H1 (cell line): ENCODE measurements at places on chromosomes 3 and 15. TPM values are rescaled to one million over a fixed set of nuclear protein-coding genes. Genes with fewer than 3 reads are reported as not detected.
A peak's percentile ranks its signal among the peaks of the same experiment; 100 is the strongest.

ISL2 gene
- 0.32 and 0.82 TPM in 2 replicates for polyA plus RNA-seq

- no peak for DNase-seq
- H3K36me3 ChIP-seq = no peaks in the 10 kb centered on the region
- H3K27ac ChIP-seq = peak overlapping the region; percentile 53; the same call in 1 of the 2 replicates
- H3K27me3 ChIP-seq = no peaks in the 10 kb centered on the region; the same call in 1 of the 2 replicates
Observed at GRCh38 chr3:61580982-61581643, 19.7 kb downstream of the PTPRG start.

GRCh38 chr3:171801738-171802589, 8.3 kb downstream of the PLD1 start:
- no peak for DNase-seq
- no peaks in the 10 kb centered on the region for H3K27me3 ChIP-seq
- no peaks in the 10 kb centered on the region for H3K36me3 ChIP-seq
- no peak overlapping the region for H3K27ac ChIP-seq

ALS2CL gene
- polyA plus RNA-seq = 5.4 and 7.5 TPM in 2 replicates

DNA sequence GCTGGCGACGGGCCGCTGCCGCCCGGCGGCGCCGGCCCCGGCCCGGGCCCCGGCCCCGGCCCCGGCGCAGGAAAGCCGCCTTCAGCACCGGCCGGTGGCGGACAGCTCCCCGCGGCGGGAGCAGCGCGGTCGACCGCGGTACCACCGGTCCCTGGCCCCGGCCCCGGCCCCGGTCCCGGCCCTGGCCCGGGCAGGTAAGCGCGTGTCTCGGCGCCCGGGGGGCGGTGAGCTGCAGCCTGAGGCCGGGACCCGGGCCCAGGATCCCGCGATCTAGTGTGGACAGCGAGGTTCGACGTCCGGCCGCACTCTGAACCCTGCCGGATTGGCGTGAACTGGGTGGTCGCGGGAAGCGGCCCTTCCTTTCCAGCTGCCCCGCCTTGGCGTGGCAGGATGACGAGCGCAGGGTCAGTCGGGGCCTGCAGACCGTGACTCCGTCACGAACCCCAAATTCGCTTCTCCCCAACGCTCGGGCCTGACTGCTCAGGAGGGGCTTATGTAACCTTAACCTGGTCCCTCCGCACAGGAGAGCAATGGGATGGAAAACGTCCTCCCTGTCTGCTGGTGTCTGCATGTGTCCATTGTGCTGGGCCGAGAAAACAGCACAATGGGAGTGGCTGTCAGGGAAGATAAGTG, 472 bp downstream of the BSN start:
- H3K27ac ChIP-seq = no peak overlapping the region
- no peaks in the 10 kb centered on the region for H3K36me3 ChIP-seq
- peak overlapping the region; percentile 62 for H3K4me3 ChIP-seq
- no peak for DNase-seq

DNA sequence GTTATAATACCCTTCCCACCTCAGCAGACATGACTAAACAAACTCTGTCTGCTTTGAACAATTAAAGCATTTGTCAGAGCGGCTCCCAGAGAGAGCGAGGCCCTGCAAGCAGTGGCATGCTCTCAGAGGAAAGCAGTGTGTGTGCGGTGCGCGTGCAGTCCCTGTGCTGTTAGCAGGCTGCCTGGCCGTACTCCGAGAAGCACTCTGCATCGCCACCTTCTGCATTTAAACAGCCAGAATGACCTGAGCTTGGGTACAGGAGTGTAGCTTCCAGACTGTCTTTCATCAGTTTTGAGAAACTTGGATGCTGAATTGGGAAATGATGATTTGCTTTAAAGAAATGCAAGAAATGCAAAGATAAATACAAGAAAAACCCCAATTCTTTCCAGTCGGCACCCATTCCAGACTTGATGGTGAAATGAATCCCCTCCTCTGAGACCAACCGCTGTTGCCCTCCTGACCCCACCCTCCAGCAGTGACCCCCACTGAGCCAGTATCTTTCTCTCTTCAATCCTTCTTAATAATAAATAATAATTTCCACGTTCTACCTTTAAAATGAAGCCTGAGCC, 113.5 kb downstream of the VGLL4 start:
- no peaks in the 10 kb centered on the region for H3K4me1 ChIP-seq
- H3K27ac ChIP-seq = no peak overlapping the region
- H3K4me3 ChIP-seq = no peak overlapping the region
- no peaks in the 10 kb centered on the region for H3K36me3 ChIP-seq
- no peak for DNase-seq

MKRN3 gene
- not detected in 2 replicates for polyA plus RNA-seq

GRCh38 chr3:118990823-118991560, 43.7 kb downstream of the IGSF11 start:
- DNase-seq = no peak
- H3K4me1 ChIP-seq = peaks cover 15% of the 10 kb centered on the region; the same call in 1 of the 2 replicates
- H3K27me3 ChIP-seq = no peaks in the 10 kb centered on the region
- no peaks in the 10 kb centered on the region for H3K36me3 ChIP-seq
- H3K4me3 ChIP-seq = no peak overlapping the region

DNA sequence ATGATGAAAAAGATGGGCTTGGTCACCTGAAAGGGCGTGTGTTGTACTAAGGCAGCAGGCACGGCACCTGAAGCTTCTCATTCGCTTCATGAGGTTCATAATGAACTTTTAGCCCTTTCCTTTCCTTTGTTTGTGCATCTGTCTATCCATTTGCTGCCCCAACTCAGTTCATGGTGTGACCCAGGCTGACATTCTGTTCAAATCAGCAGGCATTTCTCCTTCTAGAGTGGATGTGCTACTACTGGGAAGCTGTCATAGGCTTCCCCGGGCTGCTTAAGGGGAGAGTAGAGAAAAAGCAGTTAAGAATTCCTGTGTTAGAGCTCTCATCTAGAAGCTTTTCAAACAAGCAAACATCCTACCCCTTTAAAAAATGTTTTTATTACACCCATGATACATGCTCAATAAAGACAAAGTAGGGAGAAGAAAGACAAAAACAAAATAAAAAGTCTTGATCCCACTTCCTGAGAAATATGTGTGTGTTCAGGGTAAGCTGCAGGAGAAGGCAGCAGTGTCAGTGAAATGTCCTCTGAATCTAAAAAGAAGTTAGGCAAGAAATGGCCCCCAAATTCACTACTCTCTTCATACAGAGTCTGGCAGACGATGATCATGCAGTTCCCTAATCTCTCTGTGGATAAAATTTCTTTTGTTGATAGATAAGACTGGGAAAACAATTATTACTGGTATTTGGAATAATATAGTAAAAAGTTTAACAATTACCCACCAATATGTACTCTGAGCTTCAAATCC, 136.9 kb upstream of the PFN2 start:
- H3K4me1 ChIP-seq = peaks cover 9% of the 10 kb centered on the region; the same call in 1 of the 2 replicates
- H3K27ac ChIP-seq = no peak overlapping the region
- no peaks in the 10 kb centered on the region for H3K36me3 ChIP-seq
- no peak for DNase-seq

- no peak overlapping the region for H3K27ac ChIP-seq
- no peaks in the 10 kb centered on the region; the same call in 1 of the 2 replicates for H3K4me1 ChIP-seq
- no peaks in the 10 kb centered on the region for H3K36me3 ChIP-seq
Observed at GRCh38 chr3:16944356-16944755, 59.6 kb downstream of the PLCL2 start.

SH2D7 gene
- polyA plus RNA-seq = not detected in 2 replicates

GRCh38 chr15:97520689-97521088, 439.8 kb upstream of the ARRDC4 start:
- no peaks in the 10 kb centered on the region for H3K27me3 ChIP-seq
- no peaks in the 10 kb centered on the region for H3K4me1 ChIP-seq
- no peaks in the 10 kb centered on the region for H3K36me3 ChIP-seq

DNA sequence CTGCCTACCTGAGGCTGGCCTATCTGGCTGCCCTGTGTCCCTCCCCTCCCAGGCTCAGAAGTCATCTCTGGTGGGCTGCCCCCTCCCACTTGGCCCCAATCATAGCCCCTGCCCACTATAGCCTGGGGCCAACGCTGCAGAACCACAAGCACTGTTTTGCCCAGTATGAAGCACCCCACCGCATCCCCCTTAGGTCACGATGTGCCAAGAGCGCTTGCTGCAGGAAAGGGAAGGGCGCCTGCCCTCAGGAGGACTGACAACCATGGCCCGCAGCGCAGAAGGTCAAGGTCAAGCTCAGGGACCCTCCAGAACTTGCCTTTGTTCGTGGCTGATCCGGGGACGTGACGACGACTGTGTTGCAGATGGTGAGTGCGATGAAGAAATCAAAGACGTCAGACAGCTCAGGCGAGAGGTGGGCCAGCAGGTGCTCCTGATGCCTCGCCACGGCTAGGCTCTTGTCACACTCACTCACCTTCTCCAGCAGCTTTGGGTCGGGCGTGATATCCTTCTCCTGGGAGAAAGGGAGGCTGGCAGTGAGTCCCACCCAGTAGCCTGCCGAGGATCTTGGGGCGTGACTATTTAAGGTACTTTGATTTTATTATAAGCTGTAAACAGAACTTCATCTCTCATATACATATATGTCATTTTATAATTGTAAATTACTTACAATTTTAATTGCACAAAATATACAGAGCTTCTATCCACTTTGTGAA, 146.6 kb downstream of the ATP10A start:
- no peaks in the 10 kb centered on the region for H3K36me3 ChIP-seq
- H3K4me1 ChIP-seq = peaks cover under 1% of the 10 kb centered on the region
- no peak overlapping the region for H3K27ac ChIP-seq
- H3K27me3 ChIP-seq = no peaks in the 10 kb centered on the region
- no peak for DNase-seq
- H3K4me3 ChIP-seq = no peak overlapping the region

DNA sequence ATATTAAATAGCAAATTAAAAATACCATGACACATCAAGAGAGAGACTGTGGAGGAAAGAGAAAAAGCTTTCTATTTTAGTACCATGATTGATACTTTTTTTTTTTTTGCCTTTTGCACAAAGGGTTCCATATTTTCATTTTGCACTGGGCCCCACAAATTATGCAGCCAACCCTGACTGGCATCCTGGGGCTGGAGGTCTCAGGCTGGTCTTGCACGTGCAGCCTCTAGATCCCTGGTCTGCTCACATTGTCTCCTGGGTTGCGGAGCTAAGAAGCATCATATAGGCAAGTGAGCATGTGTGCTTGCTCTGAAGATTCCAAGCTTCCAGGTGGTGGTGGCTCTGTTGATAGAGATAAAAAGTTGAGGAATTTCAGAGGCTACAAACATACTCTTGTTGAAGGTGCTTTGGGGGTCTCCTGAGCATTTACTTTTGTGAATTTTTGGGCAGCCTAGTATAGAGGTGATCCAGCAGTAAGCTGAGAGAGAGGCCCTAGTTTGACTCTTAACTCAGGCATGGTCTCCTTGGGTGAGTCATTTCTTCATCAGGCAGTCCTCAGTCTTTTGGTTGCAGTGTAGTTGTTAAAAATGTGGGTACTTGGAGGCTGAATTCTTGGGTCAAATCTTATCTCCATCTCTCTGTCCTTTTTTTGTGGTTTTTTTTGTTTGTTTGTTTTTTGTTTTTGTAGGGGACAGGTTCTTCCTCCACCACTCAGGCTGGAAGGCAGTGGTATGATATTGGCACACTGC, 31.3 kb downstream of the SMAD3 start:
- no peaks in the 10 kb centered on the region for H3K36me3 ChIP-seq
- peaks cover 14% of the 10 kb centered on the region for H3K4me1 ChIP-seq
- H3K27me3 ChIP-seq = no peaks in the 10 kb centered on the region
- H3K27ac ChIP-seq = no peak overlapping the region
